ENCODE measurements at places on chromosomes 2 and 18.

DNA sequence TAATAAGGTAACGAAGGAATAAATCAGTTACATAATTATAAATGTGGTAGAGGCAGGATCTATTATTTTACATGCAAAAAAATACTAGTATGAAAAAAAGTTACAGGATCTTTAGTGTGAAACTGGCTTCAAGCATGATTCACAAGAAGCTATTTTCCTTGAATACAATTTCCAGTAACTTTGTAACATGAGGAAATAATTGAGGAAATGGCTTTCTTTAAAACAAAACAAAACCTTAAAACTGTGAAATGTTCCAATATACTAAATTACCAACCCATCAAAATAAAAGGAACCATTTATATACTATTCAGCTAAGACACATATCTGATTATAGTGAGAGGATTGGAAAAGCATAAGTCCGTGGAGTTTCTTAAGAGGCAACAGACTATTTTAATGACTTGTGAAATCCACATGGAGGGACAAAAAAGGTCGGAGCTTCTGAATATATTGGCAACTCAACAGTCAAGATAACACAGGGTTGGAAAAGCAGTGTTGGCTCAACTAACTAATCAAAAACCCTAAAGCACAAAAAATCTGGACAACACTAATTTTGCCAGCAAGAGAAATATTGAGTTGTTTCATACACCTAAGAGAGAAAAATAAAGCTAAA, 10.6 kb downstream of the IRS1 start:
- no peak for DNase-seq

DNA sequence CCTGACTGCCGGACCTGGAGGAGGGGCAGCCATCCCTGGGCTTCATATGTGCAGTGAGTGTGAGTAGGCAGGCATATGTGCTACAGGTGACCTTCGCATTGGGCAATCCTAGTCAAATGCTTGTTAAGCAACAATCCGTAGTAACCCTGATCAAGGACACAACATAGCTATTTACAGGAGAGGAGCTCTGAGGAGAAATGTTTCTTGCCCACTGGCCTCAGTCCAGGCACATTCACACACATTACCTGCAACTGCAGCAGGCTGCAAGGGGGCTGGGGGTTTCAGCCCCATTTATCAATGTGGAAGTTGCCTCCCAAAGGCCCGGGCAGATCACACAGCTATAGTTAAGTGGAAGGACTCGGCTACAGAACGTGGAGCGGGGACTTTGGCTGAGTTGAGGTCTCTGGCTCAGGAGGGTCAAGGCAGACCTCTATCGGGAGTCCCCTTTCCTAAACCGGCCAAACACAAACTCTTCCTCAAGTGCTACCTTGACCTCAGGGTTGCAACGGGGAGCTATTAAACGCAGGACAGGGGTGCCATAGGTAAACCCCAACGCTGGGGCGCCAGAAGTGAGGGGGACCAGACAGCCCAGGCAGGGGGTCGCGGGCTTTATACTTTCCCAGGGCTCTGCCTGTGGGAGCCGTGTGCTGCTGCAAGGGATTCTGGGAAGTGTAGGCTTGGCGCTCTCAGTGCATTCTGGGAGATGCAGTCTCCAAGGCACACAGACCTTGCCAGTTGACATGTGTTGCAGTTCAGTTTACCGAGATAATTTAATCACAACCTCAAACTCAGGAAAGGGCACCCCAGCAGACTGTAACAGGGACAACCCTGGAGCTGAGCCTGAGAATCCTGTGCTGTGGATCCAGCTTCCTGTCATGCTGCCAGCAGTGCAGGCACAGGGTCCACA, 9.4 kb downstream of the KHK start:
- no peak for DNase-seq

GRCh38 chr2:88841224-88841929, 149.9 kb downstream of the RPIA start:
- DNase-seq: no peak

DNA sequence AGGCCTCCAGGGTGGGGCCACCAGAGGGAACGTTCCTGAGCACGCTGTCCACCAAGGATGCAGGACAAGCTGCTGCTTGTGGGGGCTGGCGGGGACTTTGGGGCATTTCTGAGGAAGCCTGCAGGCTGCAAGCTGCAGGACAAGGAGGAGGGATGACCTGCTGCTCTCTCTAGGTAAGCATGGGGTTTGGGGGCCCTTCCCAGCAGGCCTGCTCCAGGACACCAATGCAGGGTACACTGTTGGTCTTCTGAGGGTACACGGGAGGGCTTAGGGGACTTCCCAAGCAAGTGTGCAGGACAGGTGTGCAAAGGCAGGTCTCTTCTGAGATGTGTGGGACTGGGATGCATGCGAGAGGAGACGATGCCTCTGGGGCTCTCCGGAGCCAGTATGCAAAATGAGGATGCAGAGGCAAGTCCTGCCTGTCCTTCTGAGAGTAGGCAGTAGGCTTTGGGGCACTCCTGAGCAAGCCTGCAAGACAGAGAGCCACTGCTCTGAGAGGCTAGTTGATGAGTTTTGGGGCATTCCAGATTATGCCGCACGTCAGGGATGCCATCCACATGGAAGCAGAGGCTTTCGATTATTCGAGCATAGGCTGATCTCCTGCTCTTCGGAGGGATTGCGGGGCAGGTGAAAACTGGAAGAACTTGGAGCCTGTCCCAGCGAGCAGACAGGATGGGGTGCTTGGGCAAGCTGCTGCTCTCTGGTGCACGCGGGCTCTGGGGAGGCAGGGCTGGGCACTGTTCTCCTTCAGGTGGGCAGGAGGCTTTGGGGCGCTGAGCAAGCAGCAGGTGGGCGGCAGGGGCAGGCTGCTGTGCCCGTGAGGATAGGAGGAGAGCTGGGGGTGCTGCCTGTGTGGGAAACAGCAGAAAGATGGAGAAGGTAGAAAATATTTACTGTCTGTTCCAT, 44.6 kb downstream of the CNGA3 start:
- DNase-seq: no peak

- DNase-seq: no peak
Observed at GRCh38 chr18:22398464-22398863, 19.3 kb downstream of the CTAGE1 start.

DNA sequence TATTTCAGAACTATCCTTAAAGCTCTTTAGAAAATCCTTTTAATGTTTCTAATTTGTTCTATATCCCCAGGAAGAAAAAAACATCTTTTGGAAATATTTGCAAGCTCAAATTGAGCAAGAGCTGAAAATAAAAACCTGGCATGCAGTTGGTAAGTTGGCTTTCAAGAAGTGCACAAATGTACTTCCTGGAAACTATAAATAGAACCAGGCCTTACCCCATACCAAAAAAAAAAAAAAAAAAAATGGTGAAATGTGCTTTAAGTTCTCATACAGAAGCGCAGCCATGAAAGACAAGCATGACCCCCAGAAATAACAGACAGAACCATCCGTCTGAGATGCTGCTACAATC, 178.5 kb downstream of the HDAC4 start:
- no peak for DNase-seq

DNA sequence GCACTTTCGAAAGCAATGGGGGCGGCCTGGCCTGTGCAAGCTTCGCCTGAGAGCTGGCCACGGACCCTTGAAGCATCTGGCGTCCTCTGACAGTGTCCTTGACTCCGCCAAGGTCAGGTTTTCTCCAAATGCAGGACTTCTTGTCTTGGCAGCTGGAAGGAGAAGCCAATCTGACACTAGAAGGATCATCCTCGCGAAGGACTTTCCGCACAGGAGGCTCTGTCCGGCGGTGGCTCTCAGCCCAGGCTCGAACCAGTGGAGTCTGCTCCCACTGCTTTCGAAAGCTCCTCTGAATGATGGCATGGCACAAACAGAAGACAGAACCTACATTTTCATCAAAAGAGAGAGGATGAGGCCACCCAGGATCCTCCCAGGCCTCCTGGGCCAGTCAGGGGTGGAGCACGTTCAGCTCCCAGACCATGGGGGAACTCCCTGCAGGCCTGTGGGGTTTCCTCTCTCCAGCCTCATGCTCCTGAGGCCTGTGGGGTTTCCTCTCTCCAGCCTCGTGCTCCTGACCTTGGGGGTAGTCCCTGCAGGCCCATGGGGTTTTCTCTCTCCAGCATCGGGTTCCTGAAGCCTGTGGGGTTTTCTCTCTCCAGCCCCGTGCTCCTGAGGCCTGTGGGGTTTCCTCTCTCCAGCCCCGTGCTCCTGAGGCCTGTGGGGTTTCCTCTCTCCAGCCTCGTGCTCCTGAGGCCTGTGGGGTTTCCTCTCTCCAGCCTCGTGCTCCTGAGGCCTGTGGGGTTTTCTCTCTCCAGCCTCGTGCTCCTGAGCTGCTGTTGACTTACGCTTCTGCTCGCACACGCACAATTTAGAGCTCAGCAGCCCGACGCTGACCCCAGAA, 396.5 kb upstream of the SALL3 start:
- no peak for DNase-seq

DNA sequence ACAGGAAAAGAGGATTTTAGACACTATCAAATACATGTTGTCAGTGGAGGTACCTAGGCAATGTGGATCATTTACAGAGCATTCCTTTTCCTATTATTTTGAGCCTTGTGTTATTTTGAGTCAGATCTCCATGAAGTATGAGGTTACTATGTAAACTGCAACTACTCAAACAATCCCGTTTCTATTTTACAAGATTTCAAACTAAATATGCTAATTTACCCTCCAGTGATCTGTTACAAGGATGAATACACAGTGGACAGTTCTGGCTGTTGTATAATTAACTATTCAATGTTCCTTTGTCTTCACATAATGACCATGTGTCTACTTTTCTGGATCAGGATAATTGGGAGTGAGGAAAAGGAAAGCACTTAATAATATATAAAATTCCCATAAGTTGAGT, 4.6 kb downstream of the HOXD1 start:
- DNase-seq: no peak

DNA sequence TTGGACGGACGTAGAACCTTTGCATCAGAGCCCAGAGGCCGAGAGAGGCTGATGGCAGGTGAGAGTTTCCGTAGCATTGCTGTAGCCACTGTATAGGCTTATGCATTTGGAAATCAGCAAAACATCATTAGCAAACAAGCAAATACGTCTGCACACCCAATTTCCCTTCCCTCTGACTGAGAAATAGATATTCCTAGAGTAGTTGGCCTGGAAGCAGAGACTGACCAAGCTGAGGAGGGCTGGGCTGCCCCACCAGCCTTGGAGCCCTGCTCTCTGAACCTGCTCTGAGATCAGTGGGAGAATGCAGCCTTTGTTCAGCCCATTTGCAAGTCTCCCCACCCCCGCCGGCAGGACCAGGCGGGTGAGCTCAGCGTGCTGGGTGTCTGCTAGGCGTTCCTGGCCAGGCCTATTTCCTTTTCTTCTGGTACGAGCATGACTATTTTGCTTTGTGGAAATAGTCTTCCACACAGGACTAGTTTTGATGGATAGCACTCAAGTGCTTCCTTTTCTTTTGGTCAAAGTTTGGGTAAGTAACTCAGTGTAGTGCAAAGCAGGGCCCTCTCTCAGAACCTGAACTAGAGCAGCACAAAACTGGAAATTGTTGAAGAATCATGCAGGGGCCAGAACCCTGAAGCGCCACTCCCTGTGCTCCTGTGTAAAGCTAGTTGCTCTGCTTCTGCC, 21.9 kb upstream of the RNF149 start:
- DNase-seq: no peak

DNA sequence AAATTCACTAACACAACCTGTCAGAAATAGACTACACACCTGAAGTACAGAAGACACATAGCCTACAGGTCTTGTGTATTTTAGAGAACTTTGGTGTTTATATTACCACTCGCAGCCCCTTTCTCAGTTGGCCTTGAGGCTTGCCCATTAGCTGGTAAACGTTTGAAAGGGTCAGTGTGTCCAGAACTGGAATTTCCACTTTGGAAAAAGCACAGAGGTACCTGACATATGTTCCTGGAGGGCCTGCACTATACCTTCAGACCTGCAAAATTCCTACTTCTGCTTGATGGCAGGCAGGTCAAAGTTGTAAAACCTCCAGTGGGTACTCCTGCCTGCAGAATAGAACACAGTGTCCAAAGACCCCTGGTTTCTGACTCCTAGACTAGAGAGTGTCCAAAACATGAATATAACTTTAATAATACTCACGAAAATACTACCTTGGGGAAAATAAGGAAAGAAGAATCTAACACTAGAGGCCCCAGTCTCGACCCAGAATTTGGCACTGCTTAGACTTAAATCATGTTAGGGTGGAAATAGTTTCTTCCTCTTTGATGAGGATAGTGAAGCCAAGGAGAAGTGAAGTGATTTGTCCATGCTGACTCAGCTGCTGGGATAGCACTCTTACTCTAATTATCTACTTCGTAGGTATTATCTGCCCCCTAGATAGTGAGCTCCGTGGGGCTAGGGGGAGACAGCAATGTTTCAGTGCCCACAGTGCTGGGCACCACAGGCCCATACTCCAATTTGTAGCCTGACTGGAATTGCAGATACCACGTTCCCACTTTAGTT, 2.8 kb downstream of the KCTD1 start:
- no peak for DNase-seq

GRCh38 chr2:222930862-222931261, 70.0 kb downstream of the ACSL3 start:
- DNase-seq: no peak

- DNase-seq: no peak
Observed at GRCh38 chr2:172927641-172928357, 147.8 kb upstream of the MAP3K20 start.

GRCh38 chr18:13393338-13393737, 174.8 kb downstream of the LDLRAD4 start:
- DNase-seq: no peak

DNA sequence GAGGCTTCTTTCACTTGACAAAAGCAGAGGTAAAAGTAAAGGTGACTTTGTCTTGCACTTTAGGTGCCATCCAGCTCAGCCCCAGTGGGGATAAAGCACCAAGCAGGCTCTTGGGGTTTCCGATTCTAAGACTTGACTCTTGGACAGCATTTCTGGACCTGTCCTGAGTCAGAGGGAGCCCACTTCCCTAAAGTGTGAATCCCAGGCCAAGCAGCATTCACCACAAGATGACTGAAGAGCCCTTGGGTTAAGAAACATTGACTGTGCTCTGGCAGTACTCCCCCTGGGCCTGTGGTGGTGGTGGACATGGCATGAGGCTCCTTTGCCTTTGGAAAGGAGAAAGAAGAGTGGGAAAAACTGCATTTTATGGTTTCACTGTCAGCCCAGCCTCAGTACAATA, 638.0 kb upstream of the VRK2 start:
- DNase-seq: no peak

GRCh38 chr2:172545408-172546075, 10.3 kb upstream of the PDK1 start:
- no peak for DNase-seq
